ENCODE measurements at places on chromosomes 16 and 17.
A peak's percentile ranks its signal among the peaks of the same experiment; 100 is the strongest.

DNA sequence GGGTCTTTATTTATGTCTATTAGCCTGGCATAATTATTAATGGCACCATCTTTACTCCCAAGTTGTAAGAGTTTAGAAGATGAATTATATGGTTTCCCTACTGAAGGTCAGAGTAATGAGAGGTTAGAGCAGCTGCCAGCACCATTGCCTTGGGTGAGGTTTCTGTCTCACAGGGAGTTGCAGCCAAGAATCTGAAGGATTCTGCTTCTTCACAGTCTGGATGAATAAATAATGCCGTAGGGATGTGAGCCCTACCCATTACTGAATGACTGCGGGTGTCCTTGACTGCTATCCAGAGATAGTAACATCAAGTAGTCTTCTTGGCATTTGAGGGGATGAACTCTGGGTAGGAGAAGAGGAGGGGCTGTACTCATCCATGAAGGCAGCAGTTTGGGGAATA, 52.8 kb upstream of the SMIM36 start:
- no peak for DNase-seq

DNA sequence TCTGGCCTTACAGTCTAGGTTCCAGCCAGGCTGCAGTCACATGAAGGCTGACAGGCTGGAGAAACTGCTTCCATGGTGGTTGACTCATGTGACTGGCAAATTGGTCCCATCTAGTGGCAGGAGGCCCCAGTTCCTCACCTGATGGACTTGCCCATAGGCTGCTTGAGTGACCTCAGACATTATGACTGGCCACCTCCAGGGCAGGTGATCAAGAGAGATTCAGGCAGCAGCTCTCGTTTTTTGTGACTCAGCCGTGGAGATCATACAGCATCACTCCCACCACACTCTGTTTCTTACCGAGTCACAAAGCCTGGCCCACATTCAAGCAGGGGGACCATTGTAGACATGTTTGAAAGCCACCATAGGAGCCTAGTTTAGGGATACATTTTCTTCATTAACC, 34.5 kb downstream of the SIAH1 start:
- no peak for DNase-seq

GRCh38 chr16:60739737-60740683, 1296.2 kb downstream of the CDH8 start:
- no peak for DNase-seq

- peak; percentile 99 for DNase-seq
Observed at GRCh38 chr17:7836596-7837407, 2.8 kb downstream of the KDM6B start.

DNA sequence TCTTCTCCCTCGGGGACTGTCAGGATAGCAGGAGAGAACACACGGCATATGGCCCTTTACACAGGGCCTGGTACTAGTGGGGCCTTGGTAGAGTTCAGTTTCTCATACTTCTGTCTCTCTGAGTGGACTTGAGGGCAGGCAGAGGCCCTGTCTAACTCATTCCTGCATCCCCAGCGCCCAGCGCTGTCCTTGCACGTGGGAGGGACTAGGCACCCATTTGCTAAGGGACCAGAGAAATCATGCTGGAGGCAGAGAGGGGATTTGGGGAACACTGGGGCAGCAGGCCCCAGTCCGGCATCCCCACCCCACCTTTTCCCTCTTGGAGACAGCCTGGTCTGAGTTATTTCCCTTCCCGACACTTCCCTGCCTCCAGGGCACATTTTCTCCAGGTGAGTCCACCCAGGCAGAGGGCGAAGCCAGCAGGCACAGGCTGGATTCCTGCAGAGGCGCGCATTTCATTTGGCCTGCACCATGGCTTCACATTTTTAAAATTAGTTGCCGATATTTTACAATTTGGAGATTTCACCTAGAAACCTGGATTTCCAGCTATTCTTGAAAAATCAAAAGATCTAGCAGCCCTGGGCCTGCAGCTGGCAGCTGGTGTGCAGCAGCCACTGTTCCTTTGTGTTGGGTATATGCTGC, 9.7 kb upstream of the NKD1 start:
- DNase-seq = peak; percentile 65

DNA sequence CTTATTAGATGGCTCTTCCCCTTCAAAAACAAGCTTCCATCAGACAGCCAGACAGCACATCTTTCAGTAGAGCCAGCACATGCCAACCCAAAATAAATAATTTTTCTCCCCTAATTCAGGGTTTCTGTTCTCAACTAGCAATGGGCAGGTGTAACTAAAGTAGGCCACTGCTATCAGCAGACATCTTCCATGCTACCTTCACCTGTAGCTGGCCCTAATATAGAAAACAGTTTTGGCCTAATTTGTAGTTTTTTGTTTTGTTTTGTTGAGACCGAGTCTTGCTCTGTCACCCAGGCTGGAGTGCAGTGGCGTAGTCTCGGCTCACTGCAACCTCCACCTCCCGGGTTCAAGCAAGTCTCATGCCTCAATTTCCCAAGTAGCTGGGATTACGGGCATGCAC, 29.2 kb upstream of the EFCAB3 start:
- DNase-seq = no peak

DNA sequence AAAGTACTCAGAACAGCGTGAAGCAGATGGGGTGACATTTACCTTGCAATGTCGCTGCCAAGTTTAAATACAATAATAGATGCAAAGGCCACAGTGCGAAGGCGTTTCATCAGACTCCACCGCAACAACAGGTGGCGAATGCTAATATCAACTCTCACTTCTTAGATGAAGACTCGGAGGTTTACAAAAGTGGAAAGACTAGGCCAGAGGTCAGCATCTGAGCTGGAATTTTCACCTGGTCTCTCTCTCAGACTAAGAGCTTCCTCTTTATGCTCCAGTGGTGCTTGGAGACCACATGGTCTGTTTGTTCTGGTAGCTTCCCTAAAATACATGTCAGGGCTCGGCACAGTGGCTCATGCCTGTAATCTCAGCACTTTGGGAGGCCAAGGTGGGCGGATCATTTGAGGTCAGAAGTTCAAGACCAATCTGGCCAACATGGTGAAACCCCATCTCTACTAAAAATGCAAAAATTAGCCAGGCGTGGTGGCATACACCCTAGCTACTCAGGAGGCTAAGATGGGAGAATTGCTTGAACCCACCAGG, 169.1 kb downstream of the XYLT1 start:
- DNase-seq = no peak

- DNase-seq = no peak
Observed at GRCh38 chr16:7372095-7372494, 39.5 kb downstream of the RBFOX1 start.

- no peak for DNase-seq
Observed at GRCh38 chr17:4449736-4450135, 16.0 kb downstream of the SPNS3 start.

GRCh38 chr16:90048347-90048722, 28.8 kb downstream of the PRDM7 start:
- DNase-seq = no peak

GRCh38 chr16:11354407-11354732, 9.1 kb downstream of the RMI2 start:
- no peak for DNase-seq

DNA sequence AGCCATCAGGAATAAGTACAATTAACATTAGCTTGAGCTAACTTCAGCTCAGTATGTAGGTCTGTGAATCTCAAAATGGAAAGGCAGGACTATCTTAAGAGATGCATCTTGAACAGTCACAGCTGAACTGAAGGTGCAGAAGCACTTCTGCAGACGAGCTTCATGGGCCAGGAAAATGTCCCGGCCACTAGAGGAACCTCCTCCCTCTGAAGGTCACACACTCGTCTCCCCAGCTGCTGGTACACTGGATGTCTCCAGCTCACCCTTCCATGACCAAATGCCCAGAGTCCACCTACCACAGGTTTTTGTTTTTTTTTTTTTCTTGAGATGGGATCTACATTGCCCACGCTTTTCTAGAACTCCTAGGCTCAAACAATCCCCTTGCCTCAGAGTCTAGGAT, 33.2 kb downstream of the WDR59 start:
- DNase-seq = no peak

GRCh38 chr17:9020824-9021157, 519 bp upstream of the NTN1 start:
- DNase-seq = peak; percentile 17

- no peak for DNase-seq
Observed at GRCh38 chr16:872436-873242, 72.1 kb upstream of the GNG13 start.

GRCh38 chr16:56551796-56552738, 12.8 kb upstream of the MT4 start:
- DNase-seq = no peak

DNA sequence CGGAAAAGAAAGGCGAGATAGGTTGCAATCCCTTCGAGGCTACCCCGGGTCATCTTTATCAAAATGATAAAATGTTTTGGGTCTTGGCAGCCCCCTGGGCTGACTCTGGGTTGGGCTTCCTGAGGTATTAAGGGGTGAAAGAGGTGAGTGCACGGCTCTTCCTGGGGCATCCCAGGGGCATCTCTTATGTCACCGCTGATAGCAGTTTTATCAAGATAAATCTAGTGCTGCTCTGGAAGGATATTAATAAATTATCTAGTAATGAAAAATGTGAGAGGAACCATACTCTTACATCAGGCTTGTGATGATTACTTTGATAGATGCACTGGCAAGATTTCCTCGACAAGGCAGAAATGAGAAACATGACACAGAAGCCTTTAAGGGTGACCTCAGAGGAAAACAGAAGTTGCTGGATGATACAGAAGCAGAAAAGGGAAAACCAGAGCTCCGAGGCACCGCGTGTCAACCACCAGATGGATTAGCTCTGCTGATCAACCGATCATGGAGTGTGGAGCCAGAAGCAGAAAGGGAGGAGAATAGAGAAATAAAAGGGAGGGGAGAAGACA, 491.3 kb downstream of the TMEM114 start:
- DNase-seq = no peak

DNA sequence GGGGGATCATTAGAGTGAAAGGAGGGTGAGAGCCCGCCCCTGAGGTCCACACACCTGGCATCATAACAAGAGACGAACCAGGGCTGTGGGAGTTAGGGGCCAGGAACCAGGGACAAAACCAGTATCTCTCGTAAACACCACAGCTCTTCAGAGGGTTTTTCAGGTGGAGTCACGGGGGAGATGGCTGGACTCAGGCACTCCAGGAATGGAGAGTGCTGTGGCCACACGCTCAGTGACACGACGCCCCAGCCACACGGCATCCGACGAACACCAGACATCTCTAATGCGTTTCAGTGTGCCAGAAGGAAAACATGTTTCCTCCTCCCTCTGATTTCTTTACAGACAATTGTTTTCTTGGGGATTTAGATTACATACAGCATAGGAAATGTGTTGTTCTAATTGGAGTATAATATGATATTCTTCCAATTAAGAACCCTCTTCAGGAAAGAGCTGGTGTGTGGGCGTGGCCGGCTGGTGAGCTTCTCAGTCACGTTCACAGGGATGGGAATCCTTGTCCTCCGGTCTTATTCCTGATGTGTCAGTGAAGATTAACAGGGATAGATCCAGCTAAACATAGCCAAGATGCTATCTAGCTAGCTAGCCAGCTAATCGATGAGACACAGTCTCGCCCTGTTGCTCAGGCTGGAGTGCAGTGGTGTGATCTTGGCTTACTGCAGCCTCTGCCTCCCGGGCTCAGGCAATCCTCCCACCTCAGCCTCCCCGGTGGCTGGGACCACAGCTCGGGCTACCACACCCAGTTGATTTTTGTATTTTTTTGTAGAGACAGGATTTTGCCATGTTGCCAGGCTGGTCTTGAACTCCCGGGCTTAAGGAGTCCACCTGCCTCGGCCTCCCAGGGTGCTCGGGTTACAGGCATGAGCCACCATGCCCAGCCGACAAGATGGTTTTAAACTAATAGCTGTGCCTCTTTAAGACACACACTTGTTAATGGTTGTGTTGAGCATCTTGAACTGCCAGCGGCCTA, 98.6 kb downstream of the BANP start:
- no peak for DNase-seq

- DNase-seq = no peak
Observed at GRCh38 chr16:70159355-70160348, 13.9 kb upstream of the CLEC18C start.

DNA sequence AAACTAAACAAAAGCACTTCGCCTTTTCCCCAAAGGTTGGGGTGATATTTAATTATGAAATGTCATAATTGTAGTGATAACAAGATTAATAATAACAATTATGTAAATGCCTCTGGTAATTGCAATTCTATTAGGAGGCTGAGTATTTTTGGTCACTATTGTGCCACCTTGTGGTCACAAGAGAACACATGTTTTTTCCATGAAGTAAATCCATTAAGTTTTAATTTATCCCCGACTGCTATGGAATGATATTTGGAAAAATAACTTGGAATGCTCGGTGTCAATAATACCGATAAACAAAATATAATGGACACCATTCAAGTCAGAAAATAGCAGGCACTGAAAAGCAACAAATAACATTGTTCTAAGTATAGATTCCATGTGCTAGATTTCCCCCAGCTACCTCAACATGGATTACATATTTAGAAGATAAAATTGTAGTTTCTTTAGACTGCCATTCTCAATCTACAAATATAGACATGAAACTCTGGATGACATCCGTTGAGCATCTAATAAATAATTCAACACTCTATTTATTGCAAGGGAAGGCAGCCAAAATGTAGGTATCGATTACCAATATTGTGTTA, 25.0 kb upstream of the KCNJ2 start:
- DNase-seq = no peak

DNA sequence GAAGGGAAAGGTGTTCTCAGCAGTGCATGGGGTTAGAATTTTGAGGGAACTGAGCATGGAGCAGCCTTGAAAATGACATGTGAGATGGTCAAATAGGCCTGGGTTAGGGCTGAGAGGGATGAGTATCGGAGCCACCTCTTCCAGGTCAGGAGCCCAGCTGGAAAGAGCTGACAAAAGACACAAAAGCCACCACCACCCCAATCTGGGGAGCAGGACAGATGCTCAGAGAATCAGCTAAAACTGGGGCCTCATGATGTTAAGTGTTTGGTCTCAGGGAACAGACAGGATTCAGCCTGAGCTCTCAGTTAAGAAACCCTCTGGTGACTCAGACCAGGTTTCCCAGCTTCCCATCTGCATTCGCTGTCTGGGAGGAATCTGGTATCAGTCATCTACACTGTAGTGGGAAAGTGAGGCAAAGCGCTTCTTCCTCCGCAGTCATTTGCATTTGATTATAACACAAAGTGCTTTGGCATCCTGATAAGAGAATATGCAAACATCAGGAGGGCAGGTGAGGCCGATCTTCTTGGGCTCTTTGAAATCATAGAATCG, 2.6 kb downstream of the WNT9B start:
- DNase-seq = no peak

GRCh38 chr16:52077607-52078006, 469.3 kb downstream of the TOX3 start:
- DNase-seq = no peak

DNA sequence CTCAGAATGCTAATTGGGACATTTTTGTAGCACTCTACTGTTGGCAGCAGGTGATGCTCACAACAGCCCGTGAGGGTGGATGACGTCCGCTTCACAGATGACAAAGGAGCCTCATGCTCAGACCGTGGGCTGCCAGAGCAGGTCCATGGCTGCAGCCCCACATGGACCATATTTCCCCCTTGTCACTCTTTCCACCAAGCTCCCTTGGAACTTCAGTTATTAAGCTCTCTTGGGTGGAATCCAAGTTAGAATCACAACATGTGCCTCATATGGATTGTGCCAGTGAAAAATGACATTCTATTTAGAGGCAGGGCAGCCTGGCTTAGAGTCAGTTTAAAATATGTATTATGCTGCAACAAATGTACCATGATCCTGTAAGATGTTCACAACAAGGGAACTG, 33.2 kb upstream of the STH start:
- no peak for DNase-seq

- DNase-seq = no peak
Observed at GRCh38 chr16:74713876-74714275, 13.2 kb upstream of the MLKL start.

- DNase-seq = no peak
Observed at GRCh38 chr17:28598389-28598788, 436 bp downstream of the SPAG5 start.

GRCh38 chr17:41782142-41782541, 4.4 kb downstream of the JUP start:
- no peak for DNase-seq

Data from ELF-1 (cell line).